ENCODE measurements at places on chromosomes 7 and 10.

GRCh38 chr10:104260775-104261115 is 6.1 kb downstream of the GSTO1 start:
- no peak for DNase-seq

GRCh38 chr7:80830584-80831285 is 88.1 kb downstream of the SEMA3C start:
- no peak for DNase-seq

GRCh38 chr10:19826712-19827111 is 10.5 kb downstream of the PLXDC2 start:
- DNase-seq: no peak

GRCh38 chr10:89185658-89186057 is 21.5 kb downstream of the CH25H start:
- DNase-seq: no peak

GRCh38 chr10:109892931-109893330 is 30.4 kb downstream of the XPNPEP1 start:
- DNase-seq: no peak

- DNase-seq: no peak
These were observed 43.2 kb upstream of the EPC1 start for GRCh38 chr10:32390193-32390592.

DNA sequence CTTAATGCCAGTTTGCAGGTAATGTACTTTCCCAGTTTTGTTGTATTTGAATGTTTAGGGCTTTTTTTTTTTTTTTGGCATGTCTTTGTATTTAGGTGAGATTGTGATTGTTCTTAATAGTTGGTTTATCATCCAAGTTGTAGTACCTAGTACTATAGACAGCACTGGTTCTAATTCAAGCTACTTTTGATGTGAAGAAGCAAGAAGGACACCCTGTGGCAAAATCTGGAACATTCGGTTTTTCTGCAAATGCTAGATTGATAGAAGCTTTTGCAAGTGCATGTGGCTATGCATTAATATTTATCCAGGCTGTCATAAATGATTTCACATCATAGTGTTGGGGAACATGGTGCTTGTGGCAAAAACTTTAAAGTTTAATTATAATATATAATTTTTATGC is 248.9 kb downstream of the FOXP2 start:
- no peak for DNase-seq

Measured in CD4-positive, alpha-beta T cell treated with Interleukin-1 beta for 1 hour (primary cell).